CD4-positive, alpha-beta T cell (primary cell): ENCODE measurements at places on chromosomes 7 and 10. TPM values are rescaled to one million over a fixed set of nuclear protein-coding genes. Genes with fewer than 3 reads are reported as not detected.

The TCTN3 gene
- total RNA-seq, result 20.2 TPM

The CDNF gene
- 3.7 TPM for total RNA-seq

DNA sequence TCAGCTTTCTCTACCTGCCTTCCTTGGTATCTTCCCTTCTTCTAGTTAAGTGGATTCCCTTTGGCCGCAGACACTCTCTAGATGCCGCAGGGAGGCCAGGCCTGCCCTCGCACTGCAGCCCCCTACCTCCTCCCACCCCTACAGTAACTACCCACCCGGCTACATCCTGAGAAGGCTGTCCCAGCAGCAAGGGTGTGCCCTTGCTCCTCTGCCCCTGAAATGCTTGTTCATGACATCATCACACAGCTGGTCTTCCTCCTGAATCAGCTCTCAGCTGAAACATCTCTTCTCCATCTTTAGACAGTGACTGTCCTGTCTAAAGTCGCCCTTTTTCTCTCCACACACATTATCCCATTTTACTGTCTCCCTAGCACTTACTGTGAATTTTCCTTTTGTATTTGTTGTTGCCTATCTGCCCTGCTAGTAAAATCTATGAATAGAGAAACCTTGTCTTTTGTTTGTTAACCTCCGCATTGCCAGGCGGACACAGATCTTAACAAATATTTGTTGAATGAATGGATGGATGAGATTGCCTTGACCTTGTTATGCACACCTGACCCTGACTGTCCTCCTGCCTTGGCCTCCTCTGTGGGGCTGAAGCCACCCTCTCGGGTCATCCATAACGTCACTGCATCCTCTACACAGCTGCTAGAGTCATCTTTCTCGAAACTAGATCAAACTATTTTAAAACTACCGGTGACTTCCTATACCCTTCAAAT is 108.9 kb upstream of the GATA3 start:
- no peaks in the 10 kb centered on the region for H3K27me3 ChIP-seq
- DNase-seq, result no peak
- no peak overlapping the region for H3K4me3 ChIP-seq
- H3K27ac ChIP-seq, result no peak overlapping the region

GRCh38 chr10:8060704-8061121 is 6.2 kb downstream of the GATA3 start:
- DNase-seq, result no peak
- peak overlapping the region; percentile 69 for H3K27ac ChIP-seq
- H3K27me3 ChIP-seq, result no peaks in the 10 kb centered on the region
- peaks cover 56% of the 10 kb centered on the region for H3K36me3 ChIP-seq
- H3K4me3 ChIP-seq, result peak overlapping the region; percentile 96

DNA sequence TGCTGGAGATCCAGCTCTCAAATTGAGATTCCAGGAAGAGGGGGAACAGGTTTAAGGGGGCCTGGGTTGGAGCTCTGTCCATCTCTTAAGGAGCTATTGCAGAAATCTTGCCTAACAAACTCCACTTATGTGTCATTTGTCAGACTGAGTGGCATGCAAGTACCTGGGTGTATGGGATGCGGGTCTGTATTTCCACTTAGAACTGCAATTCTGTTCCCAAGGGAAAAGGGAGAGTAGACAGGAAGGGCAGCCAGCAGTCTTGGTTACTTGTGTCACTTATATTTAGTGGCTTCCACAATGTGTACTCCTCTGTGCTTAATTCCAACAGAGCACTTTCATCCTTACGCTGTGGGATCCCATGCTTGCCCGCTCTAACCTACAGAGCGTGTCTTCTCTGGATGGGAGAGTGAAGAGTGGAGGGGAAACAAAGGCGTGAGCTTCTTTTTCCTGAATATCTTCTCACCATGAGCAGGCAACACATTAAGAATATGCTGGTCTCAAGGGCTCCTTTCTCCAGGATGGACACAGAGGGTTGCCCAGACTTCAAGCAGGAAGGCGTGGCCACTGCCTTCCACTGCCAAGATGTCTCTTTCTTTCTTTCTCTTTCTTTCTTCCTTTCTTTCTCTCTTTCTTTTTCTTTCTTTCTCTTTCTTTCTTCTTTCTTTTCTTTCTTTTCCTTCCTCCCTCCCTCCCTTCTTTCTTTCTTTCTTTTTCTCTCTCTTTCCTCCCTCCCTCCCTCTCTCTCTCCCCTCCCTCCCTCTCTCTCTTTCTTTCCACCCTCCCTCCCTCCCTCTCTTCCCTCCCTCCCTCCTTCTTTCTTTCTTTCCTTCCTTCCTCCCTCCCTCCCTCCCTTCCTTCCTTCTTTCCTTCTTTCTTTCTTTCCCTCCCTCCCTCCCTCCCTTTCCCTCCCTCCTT is 153.8 kb upstream of the TNS3 start:
- no peak overlapping the region for H3K27ac ChIP-seq
- no peaks in the 10 kb centered on the region for H3K36me3 ChIP-seq
- H3K4me1 ChIP-seq, result no peaks in the 10 kb centered on the region
- no peak for DNase-seq

GRCh38 chr7:130400120-130400572 is 19.9 kb downstream of the CPA1 start:
- H3K4me3 ChIP-seq, result no peak overlapping the region
- H3K27ac ChIP-seq, result no peak overlapping the region
- no peaks in the 10 kb centered on the region for H3K27me3 ChIP-seq
- H3K36me3 ChIP-seq, result peaks cover 5% of the 10 kb centered on the region
- no peak for DNase-seq

The MMD2 gene
- not detected for total RNA-seq

The AOAH gene
- 27.5 TPM for total RNA-seq

DNA sequence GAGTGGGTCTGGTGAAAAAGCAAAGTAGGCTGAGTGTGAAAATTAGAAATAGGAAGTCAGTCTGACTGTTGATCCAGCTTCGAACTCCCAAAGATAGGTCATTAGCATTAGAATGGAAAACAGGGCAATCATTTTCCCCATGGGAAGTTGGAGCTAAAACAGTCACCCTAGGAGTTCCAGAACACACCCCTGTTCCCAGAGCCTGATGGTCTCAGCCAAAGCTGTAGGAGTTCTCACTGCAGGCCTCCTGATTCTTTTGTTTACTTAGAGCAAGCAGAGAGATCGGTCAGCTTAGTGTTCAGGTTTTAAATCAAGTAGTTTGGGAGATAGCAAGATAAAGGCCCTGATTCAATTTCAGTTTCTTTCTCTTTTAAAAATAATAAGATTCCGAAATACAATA is 28.8 kb upstream of the JCAD start:
- no peaks in the 10 kb centered on the region for H3K4me1 ChIP-seq
- DNase-seq, result no peak
- no peak overlapping the region for H3K27ac ChIP-seq
- no peaks in the 10 kb centered on the region for H3K36me3 ChIP-seq
- no peak overlapping the region for H3K4me3 ChIP-seq

GRCh38 chr10:123678376-123678775 is 12.2 kb downstream of the GPR26 start:
- no peaks in the 10 kb centered on the region for H3K4me1 ChIP-seq
- no peak for DNase-seq
- H3K27ac ChIP-seq, result no peak overlapping the region
- no peaks in the 10 kb centered on the region for H3K27me3 ChIP-seq
- no peak overlapping the region for H3K4me3 ChIP-seq

GRCh38 chr7:149060156-149060555 is 30.4 kb downstream of the ZNF786 start:
- H3K36me3 ChIP-seq, result no peaks in the 10 kb centered on the region
- peaks cover 7% of the 10 kb centered on the region for H3K4me1 ChIP-seq
- H3K4me3 ChIP-seq, result no peak overlapping the region
- H3K27me3 ChIP-seq, result no peaks in the 10 kb centered on the region
- no peak overlapping the region for H3K27ac ChIP-seq

GRCh38 chr7:41107938-41108448 is 594.9 kb downstream of the INHBA start:
- H3K27ac ChIP-seq, result no peak overlapping the region
- H3K4me1 ChIP-seq, result no peaks in the 10 kb centered on the region
- H3K27me3 ChIP-seq, result no peaks in the 10 kb centered on the region
- DNase-seq, result no peak
- no peaks in the 10 kb centered on the region for H3K36me3 ChIP-seq

- peaks cover 46% of the 10 kb centered on the region for H3K4me1 ChIP-seq
- H3K4me3 ChIP-seq, result no peak overlapping the region
- DNase-seq, result no peak
Measured at GRCh38 chr10:62037166-62037831, 135.8 kb downstream of the ARID5B start.

The PAPOLB gene
- total RNA-seq, result not detected

DNA sequence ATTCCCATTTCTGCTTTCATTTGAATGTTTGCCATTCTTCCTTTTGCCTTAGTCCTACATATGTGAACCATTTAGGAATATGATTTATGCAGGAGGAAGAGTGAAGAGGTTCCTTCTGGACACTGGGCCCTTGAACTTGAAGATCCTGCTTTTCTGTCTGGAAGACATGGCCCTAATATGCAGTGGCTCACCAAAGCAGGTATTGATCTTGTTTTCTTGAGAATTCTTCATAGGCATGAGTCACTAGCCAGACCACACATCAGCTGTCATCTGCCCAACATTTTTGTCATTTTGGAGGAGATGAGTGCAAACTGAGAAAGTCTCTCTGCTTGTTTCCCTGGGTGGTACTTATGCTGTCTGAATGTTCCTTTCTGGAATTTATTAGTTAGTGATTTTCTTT is 382.6 kb downstream of the LRMDA start:
- DNase-seq, result no peak
- no peaks in the 10 kb centered on the region for H3K36me3 ChIP-seq
- no peaks in the 10 kb centered on the region for H3K4me1 ChIP-seq
- H3K27me3 ChIP-seq, result peaks cover 5% of the 10 kb centered on the region
- H3K4me3 ChIP-seq, result no peak overlapping the region

DNA sequence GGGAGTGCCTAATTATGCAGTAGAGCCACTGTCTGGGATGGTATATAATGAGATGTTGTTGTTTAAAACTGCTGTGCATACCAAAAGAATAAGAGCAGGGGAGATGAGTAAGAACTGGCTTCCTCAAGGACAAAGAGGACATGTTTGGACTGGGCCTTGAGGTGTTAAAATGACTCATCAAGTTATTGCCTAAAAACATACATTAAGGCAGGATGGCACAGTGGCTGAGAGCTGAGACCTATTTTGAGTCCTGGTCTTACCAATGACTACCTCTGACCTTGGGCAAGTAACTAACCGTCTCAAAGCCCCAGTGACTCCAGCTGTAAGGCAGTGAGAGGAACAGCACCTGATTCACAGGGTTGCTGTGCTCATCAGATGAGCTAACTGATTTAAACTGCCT is 71.1 kb downstream of the CFAP58 start:
- H3K4me3 ChIP-seq, result no peak overlapping the region
- H3K27ac ChIP-seq, result no peak overlapping the region
- H3K4me1 ChIP-seq, result no peaks in the 10 kb centered on the region
- H3K27me3 ChIP-seq, result peaks cover 2% of the 10 kb centered on the region

The ARMC3 gene
- not detected for total RNA-seq

GRCh38 chr7:68394131-68394530 is 1204.1 kb upstream of the AUTS2 start:
- H3K27me3 ChIP-seq, result no peaks in the 10 kb centered on the region
- no peaks in the 10 kb centered on the region for H3K36me3 ChIP-seq
- H3K27ac ChIP-seq, result no peak overlapping the region
- no peaks in the 10 kb centered on the region for H3K4me1 ChIP-seq

DNA sequence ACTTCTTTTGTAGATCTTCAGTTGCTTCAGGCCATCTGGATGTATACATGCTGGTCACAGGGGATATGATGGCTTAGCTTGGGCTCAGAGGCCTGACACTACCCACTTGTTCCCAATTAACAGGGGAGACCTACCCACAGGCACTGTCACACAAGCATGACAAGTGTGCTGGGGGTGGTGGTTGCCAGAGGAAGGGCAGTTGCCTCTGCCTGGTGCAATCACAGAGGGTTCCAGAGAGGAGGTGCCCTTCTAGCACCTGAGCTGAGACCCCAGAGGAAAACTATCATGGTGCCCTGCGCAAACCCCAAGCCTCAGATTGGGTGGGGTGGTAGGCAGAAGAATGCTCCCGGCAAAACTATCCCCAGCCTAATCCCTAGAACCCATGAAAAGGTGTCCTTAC is 65.6 kb upstream of the NANOS1 start:
- H3K4me1 ChIP-seq, result no peaks in the 10 kb centered on the region
- no peak overlapping the region for H3K4me3 ChIP-seq
- no peak for DNase-seq
- H3K27ac ChIP-seq, result no peak overlapping the region

The BEND7 gene
- total RNA-seq, result not detected

The TAS2R3 gene
- total RNA-seq, result 0.25 TPM

DNA sequence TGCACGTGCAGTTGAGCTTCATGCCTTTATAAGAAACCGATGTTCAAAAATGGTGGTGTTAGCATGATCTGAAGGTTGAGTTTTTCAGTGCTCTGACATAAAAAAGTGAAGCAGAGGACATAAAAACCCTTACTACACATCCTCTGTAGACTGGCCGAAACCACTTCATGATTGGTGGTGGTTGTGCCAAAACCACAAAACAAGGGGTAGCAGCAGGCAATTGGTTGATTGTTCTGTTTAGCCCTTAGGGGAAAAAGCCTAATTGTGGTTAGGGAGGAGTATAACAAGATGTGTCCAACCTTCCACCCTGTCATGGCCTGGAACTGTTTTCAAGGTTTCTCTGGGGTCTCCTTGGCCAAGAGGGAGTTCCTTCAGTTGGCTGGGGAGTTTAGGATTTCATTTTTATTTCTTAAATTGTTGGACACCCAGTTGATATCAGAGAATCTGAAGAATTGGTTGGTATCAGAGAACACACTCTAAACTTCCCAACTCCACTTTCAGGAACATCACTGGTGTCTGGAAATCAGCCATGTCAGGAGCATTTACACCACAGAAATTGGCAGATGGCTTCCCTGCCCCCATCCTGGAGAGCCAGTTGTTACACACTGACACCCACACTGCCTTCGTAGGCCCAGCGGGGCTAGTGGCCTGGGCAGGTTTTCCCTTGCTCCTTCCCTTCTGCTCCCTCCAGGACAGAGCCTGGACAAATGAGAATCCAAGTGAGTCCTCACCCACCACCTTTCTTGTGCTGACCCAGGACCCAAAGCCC is 18.8 kb downstream of the MRPS24 start:
- DNase-seq, result no peak
- H3K36me3 ChIP-seq, result no peaks in the 10 kb centered on the region
- no peak overlapping the region for H3K27ac ChIP-seq
- H3K4me1 ChIP-seq, result no peaks in the 10 kb centered on the region

The IGFBP3 gene
- 10.0 TPM for total RNA-seq

The POLL gene
- total RNA-seq, result 23.3 TPM

GRCh38 chr7:45647967-45648670 is 74.0 kb downstream of the ADCY1 start:
- DNase-seq, result no peak
- H3K4me3 ChIP-seq, result no peak overlapping the region
- no peak overlapping the region for H3K27ac ChIP-seq
- no peaks in the 10 kb centered on the region for H3K36me3 ChIP-seq
- H3K4me1 ChIP-seq, result no peaks in the 10 kb centered on the region
- H3K27me3 ChIP-seq, result no peaks in the 10 kb centered on the region

The MINDY3 gene
- 39.8 TPM for total RNA-seq
